ENCODE measurements at places on chromosomes 7 and 10.

GRCh38 chr7:92446869-92447344 lies 375 bp upstream of the GATAD1 start:
- peaks cover 14% of the 10 kb centered on the region for H3K4me1 ChIP-seq
- peak overlapping the region; percentile 75 for H3K27ac ChIP-seq
- peaks cover 16% of the 10 kb centered on the region for H3K36me3 ChIP-seq
- peak; percentile 10 for DNase-seq
- peak overlapping the region; percentile 84 for H3K4me3 ChIP-seq
- no peaks in the 10 kb centered on the region for H3K27me3 ChIP-seq

- H3K4me1 ChIP-seq, result peaks cover under 1% of the 10 kb centered on the region
- H3K36me3 ChIP-seq, result no peaks in the 10 kb centered on the region
- no peak overlapping the region for H3K27ac ChIP-seq
- no peaks in the 10 kb centered on the region for H3K27me3 ChIP-seq
- DNase-seq, result no peak
- H3K4me3 ChIP-seq, result no peak overlapping the region
These were observed 31.5 kb downstream of the ASB13 start for GRCh38 chr10:5634918-5635317.

DNA sequence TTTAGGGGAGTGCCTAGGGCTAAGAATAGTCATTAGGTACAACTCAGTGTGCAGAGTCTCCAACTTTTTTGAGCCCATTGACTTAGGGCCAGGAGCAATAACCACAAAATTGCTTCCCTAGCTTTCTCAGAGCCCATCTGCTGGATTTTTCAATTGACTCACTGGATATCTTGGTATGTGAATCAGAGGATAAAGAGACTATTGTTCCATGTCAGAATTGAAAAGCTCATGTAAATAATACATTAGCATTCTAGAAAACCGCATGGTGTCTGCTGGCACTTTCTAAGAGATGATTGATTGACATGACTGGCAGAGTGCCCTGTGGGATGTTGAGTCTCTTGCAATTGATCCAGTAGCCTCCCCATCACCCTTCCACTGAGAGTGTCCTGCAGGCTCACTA lies 246.2 kb downstream of the CCDC7 start:
- no peak overlapping the region for H3K27ac ChIP-seq
- no peaks in the 10 kb centered on the region for H3K4me1 ChIP-seq
- DNase-seq, result no peak
- H3K4me3 ChIP-seq, result no peak overlapping the region
- H3K36me3 ChIP-seq, result peaks cover 22% of the 10 kb centered on the region
- no peaks in the 10 kb centered on the region for H3K27me3 ChIP-seq

GRCh38 chr10:125605167-125605566 lies 77.8 kb downstream of the TEX36 start:
- no peaks in the 10 kb centered on the region for H3K27me3 ChIP-seq
- H3K36me3 ChIP-seq, result no peaks in the 10 kb centered on the region

DNA sequence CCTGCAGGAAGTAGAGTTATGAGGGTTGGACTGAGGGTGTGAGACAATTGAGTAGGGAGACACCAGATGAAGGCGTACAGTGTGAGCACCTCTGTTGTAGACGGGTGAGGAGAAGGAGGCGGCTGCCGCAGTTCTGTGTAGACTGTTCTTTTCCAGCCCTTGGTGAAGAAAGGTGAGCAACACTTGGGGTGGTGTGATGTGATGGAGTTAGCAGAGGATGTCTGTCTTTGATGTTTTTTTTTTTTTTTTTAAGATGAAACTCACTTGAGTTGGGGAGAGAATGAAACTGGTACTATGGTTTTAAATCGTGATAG lies 42.8 kb upstream of the RNF216 start:
- H3K4me3 ChIP-seq, result peak overlapping the region; percentile 80
- peak; percentile 40 for DNase-seq
- no peaks in the 10 kb centered on the region for H3K27me3 ChIP-seq
- no peaks in the 10 kb centered on the region for H3K36me3 ChIP-seq
- peak overlapping the region; percentile 69 for H3K27ac ChIP-seq

DNA sequence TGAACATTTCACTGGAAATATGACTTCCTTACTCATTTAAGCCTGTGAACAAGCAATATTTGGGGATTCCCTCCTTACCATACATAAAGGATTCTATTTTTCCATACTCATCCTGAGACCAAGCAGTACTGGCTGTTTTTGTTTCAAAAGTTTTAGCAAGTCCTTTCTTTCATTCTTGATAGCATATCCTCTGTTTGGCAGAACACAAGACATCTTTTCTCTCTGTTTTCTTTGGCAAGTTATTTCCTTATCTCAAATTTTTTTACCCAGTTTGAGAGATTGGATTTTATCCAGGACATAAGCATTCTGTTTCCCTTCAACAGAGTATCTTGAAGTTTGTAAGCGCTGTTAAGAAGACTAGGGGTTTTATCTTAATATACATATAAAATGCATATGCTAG lies 3.0 kb upstream of the WASL start:
- DNase-seq, result no peak
- peak overlapping the region; percentile 33 for H3K4me3 ChIP-seq
- H3K27ac ChIP-seq, result peak overlapping the region; percentile 50
- H3K36me3 ChIP-seq, result peaks cover 4% of the 10 kb centered on the region
- H3K4me1 ChIP-seq, result peaks cover 53% of the 10 kb centered on the region

- peak overlapping the region; percentile 86 for H3K27ac ChIP-seq
- no peaks in the 10 kb centered on the region for H3K27me3 ChIP-seq
- peak overlapping the region; percentile 10 for H3K4me3 ChIP-seq
These were observed 361.8 kb downstream of the GATA3 start for GRCh38 chr10:8416192-8416701.

DNA sequence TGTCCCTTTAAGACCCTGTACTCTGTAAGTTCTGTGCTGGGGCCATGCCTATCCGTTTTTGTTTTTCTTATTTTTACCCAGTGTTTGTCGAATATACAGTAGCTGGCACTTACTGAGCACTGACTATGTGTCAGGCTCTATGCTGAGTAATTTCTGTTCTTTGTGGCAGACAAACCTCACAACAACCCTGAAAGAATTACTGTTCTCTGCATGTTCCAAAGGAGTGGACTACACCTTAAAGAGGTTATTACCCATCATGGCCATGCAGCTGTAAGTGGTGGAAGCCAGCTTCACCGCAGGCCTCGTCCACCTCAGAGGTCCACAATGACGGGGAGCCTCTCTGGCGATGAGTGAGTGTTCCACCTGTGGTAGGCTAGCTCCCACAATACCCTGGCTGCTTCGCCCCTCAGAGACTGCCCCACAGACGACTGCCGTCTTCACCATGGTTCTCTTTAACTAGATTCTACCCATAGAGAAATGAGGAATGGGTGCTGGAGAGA lies 30.1 kb upstream of the RBM20 start:
- peak overlapping the region; percentile 52 for H3K27ac ChIP-seq
- peaks cover 83% of the 10 kb centered on the region for H3K4me1 ChIP-seq
- H3K27me3 ChIP-seq, result peaks cover 3% of the 10 kb centered on the region
- H3K4me3 ChIP-seq, result no peak overlapping the region
- H3K36me3 ChIP-seq, result no peaks in the 10 kb centered on the region
- no peak for DNase-seq

DNA sequence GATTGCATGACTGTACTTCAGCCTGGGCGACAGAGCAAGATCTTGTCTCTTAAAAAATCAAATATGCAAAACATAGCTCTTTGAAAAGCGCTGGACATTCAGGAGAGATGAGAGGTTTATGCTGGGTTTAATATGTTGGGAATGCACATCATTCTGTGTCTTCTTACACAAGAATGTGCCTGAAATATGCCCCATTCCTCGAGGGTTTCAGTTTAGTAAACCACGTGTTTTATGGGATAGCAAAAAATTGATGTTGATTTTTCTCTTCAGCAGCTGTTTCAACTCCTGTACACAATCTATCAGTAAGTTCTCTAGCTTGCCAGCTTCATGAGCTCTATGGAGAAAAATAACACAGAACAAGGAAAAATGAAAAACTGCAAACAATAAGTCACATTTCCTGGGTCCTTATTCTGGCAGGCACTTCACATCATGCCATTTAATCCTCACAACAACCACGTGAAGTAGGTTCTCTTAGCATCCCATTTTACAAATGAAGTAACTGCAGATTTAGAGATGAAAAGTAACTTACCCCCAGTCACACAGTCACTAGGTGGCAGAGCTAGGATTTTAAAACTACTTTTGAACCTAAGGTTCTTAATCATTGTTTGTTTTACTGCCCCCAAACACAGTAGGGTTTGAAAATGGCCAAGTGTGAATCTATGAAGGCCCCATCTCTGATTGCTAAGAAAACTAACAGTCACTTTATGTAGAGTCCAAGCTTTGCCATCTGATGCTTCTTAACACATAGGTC lies 423.6 kb downstream of the PHTF2 start:
- DNase-seq, result no peak
- H3K36me3 ChIP-seq, result no peaks in the 10 kb centered on the region
- no peaks in the 10 kb centered on the region for H3K4me1 ChIP-seq
- H3K27ac ChIP-seq, result no peak overlapping the region
- no peak overlapping the region for H3K4me3 ChIP-seq

GRCh38 chr7:140058517-140058916 lies 4.2 kb downstream of the PARP12 start:
- DNase-seq, result no peak
- H3K4me1 ChIP-seq, result peaks cover 62% of the 10 kb centered on the region
- no peaks in the 10 kb centered on the region for H3K27me3 ChIP-seq
- H3K27ac ChIP-seq, result no peak overlapping the region

GRCh38 chr10:132223156-132223590 lies 36.4 kb downstream of the DPYSL4 start:
- peaks cover 16% of the 10 kb centered on the region for H3K36me3 ChIP-seq
- no peaks in the 10 kb centered on the region for H3K27me3 ChIP-seq
- peak; percentile 71 for DNase-seq
- no peak overlapping the region for H3K4me3 ChIP-seq
- H3K27ac ChIP-seq, result no peak overlapping the region
- peaks cover 1% of the 10 kb centered on the region for H3K4me1 ChIP-seq

All from activated naive CD8-positive, alpha-beta T cell treated with anti-CD3 and anti-CD28 coated beads, Interleukin-2, amount 50 U/mL, for 24 hours (primary cell).